ENCODE measurements at places on chromosomes 13 and 19.

DNA sequence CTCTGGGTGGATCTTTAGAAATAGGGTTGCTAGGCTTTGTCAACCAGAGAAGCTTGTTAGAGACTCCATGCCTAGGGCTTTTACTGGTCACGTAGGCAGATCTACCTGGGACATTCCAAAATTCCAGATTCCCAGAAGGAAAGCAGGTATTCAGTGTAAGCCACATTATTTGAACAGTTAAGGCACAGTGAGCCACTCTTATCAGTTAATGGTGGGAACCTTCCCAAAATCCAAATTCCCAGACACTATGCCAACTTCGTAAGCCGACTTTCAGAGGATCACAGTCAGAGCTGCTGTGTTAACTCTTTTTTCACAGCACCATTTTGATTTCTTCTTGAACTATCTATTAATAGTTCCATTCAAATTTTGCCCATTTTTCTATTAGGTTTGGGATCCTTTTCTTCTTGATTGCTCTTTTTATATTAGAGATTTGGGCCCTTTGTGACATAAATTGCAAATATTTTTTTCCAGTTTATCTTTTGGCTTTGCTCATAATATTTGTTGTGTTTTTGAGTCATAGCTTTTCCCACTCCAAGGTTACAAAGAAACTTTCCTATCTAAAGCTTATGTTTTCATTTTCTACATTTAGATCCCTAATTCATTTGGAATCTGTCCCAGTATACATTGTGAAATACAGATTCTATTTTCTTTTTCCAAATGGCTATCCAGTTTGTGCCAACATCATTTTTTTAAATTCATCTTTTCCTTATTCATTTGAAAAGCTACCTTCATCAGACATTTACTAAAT, 77.3 kb downstream of the DHRS12 start:
- no peak for DNase-seq

GRCh38 chr19:47232422-47233211, 1.6 kb upstream of the BBC3 start:
- no peak for DNase-seq

GRCh38 chr13:51003642-51004041, 94.1 kb downstream of the RNASEH2B start:
- DNase-seq: no peak

DNA sequence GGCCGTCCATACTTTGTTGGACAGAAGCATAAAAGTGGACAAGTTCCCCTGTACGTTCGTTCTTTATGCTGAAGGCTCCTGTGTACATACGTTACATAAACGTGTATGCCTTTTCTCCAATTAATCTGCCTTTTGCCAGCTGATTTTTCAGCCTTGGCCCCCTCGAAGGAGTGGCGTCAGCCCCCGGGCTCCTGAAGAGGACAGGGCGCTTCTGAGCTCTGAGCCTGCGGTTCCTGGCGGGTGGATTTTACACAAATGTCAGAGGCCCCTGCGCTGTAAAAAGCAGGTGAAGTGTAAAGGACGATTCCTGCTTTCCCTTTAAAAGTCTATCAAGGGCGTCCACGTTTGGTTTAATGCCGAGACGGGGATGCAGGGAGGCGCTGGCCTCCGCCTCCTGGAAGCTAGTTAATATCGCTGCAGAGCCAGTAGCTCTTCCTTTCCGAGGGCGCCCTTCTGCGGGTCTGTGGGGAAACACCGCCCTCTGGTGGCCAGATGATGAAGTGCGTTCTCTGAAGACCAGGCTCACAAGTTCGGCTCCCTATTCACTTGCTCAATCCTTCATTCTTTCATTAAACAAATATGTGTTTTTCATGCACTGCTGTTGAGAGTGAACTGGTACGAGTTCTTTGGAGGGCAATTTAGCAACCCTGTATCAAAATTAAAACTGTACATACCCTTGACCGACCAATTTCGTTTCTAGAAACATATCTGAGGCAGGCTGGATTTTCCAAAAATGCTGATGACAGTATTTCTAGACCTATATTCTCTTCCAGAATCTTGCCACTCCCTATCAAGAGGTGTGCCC, 62.0 kb downstream of the GPR12 start:
- peak; percentile 94 for DNase-seq

- DNase-seq: no peak
Measured at GRCh38 chr19:45045671-45046353, 7.0 kb downstream of the CLASRP start.

DNA sequence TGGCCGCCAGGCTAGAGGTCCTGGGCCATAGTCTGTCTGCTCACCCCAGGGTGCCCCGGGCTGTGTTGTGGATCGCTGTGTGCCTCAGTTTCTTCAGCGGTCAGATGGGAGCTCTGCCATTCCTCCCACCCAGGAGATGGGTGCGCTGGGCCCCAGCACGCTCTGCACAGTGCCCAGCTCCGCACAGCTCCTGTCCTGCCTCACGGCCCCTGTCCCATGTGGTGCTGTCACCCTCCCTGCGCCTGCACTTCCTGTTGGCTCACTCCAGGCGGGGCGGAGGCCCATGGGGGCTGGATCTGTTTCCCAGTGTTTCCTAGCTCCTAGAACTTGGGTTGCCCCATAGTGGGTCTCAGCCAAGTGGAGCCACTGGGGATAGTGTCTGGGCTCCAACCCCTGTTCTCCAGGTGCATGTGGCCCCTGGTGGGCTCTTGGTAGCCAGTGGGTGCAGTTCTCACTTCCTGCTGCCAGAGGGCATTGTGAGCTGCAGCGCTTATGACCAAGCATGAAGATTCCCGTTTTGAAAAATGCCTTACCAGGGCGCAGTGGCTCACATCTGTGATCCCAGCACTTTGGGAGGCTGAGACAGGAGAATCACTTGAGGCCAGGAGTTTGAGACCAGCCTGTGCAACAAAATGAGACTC, 69.8 kb downstream of the KDM4B start:
- peak; percentile 59 for DNase-seq

DNA sequence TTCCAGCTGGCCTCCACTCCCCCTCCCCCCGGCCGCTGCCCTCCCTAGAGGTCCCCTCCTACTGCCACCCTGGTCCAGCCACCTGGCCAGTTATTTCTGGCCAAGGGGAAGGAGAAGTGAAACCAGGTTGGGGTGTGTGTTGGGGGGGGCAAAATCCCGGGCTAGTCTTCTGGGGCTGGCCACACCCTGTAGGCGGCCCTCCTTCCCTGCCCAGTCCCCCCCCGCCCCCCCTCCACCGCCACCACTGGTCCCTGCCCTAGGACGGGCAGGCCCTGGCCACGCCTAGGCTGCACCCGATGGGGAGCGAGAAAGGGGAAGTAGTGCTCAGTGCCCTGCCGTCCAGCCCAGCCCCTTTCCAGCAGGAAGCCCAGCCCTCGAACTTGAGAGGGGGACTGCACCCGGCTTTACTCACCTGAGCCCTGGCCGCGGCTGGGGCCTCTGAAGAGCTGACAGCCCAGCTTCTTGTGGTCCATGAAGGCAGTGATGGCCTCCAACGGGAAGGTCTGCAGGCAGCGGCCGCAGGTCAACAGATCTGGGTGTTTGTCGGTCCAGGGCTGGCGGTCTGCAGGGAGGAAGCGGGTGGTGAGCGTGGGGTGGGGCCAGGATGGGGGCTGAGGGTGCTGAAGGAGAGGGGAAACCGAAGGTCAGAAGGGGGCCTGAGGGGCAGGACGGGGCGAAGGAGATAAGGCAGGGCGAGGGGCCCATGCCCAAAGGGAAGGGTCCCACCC, 813 bp downstream of the ZNF296 start:
- DNase-seq: peak; percentile 73

- peak; percentile 94 for DNase-seq
Measured at GRCh38 chr19:12956446-12957388, at the start of gene GADD45GIP1. TSS of gene GADD45GIP1 (minus strand) at chr19:12957223. CDS start at chr19:12957212, 11 bp downstream.

- peak; percentile 73 for DNase-seq
Measured at GRCh38 chr19:7326105-7326877, 22.4 kb upstream of the ARHGEF18 start.

- DNase-seq: no peak
Measured at GRCh38 chr13:92621985-92622384, 604.6 kb upstream of the GPC6 start.

DNA sequence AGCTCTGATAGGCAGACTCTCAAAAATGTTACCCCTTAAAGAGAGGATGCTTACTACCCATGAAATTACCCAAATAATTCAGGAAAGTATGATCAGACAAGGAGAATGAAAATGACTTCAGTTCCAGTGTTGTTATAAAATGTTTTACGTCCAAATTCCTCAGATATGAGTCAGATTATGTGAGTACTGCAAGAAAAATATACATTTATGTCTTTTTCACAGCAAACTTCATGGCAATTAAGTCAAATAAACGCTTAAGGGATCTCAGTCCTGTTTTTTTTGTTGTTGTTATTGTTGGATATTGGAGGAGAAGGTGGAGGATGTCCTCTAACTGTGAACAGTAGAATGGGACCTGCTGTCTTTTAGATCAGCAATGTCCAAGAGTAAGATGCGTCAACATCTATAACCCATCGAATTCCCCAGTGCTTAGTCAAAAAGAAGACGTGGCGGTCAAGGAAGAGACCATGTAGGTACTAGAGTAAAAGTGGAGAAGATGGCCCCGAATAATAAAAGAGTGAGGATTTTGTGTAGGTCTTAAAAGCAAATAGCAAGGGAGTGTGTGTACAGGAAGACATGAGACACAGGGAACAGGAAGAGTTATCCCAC, 215.4 kb upstream of the IRS2 start:
- no peak for DNase-seq

DNA sequence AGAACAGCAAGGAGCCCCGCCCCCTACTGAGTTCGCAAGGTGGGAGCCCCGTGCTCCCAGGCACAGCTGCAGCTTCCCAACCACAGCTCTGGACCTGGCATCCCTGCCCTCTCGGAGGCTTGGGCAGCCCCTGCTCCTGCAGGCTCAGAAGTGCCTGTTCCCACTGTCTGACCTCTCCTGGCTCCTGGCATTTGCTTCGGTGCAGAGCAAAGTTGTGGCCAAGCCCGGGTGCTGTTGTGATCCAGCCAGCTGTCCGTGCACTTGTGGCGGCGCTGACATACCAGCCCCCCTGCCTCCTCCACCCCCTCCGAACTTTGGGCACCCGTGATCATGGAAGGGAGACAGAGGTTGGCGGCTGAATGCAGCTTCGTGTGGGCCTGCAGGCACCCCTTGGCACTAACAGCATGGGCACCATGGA, 1386.8 kb downstream of the PCDH9 start:
- no peak for DNase-seq

DNA sequence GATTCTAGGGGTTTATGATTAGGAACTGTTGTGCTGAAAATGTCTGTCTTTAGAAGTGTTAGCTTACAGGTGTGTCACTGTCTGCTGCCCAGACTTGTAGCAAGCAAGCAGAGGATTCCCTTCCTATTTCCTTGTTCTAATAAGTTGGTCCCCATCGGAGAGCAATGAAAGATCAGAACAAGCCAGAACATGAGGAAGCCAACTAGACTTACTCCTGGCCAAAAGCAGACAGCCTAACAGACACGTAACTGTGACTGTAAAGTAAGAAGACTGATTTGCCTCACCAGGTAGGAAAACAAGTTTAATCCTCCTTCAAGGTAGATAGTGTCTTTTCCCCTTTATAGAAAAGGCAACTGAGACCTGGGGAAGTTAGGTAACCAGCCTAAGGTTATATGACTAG, 12.5 kb downstream of the POLR1D start:
- DNase-seq: no peak
